ENCODE measurements at places on chromosomes 12 and 14.

GRCh38 chr12:118033902-118034301 is 17.4 kb downstream of the RFC5 start:
- no peak for DNase-seq

GRCh38 chr14:58108717-58109116 is 43.3 kb downstream of the ARMH4 start:
- no peak for DNase-seq

DNA sequence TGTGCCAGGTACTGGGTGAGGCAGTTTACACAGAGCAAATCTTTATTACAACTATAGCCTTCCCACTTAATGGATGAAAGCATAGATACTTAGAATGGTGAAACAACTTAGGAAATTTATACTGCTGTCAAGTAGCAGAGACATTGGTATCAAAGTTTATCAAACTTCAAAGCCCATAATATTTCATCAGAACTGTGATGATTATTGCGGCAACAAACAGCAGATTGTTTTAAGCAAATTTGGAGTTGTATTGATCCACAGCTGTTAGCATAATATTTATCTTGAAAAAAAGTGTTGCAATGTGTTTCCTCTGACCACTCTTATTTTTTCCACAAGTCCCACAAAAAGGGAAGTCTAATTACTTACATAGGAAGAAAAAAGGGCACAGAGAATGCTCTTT is 2.0 kb upstream of the SLCO1B3 start:
- no peak for DNase-seq

- no peak for DNase-seq
These were observed 26.1 kb downstream of the FGD6 start for GRCh38 chr12:95191060-95191696.

DNA sequence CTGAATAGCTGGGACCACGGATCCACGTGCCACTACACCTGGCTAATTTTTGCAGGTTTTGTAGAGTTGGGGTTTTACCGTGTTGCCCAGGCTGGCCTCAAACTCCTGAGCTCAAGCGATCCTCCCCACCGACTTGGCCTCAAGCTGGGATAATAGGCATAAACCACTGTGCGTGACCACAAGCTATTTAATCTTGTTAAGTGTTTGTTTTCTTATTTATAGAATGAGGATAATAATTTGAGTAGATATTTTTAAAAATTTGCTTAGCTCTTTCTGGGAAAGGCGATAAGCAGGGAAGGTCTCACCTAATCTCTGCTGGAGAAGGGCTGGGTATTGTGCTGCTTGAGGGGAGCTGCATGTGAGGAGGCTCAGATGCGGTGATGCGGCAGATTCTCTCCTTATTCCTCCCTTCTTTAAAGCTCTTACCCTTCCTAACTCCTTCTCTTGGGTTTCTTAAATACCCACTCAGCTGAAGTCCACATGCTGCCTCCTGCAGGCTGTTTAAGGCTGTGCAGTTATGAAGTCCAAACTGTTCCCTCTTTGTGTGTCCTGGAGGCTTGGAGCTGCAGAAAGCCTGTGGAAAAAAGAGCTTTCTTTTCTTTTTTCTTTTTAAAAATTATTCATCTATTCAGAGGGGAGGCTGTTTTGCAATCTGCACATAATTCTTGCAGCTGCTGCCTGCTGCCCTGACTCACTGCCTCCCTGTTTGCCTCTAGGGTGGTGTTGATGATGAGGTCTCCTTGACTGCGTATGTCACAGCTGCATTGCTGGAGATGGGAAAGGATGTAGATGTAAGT is 37.9 kb downstream of the A2ML1 start:
- DNase-seq, result no peak

- DNase-seq, result no peak
These were observed 125.8 kb downstream of the SLC38A4 start for GRCh38 chr12:46699986-46700385.

All from cortex of kidney (tissue), 1 donor.